ENCODE measurements at places on chromosomes 4 and X. TPM values are rescaled to one million over a fixed set of nuclear protein-coding genes. Genes with fewer than 3 reads are reported as not detected.

DNA sequence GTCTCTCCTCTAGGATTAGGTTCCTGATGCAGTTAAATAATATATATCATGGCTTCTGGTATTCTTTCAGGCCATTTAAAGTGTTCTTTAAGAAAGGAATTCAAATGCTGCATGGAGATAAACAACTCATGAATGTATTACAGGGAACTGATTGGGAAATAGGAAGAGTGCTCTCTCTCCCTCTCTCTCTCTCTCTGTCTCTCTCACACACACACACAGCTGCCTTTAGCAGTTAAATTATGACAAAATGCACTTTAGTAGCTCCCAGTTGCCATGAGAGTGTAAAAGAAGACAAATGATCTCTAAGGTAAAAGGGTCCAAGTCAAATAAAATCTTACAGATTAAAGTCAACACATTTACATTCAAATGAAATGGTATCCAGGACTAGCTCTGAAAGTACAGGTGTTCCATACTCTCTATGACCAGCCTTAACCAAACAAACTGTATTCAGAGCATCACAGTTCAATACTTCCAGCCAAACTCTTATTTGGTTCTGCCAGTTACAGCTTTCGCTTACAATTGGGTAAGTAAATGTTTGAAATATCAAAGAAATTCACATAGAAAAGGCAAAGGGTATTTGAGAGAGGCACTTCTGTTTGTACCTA is 94.7 kb upstream of the CXXC4 start:
- no peak overlapping the region for H3K4me3 ChIP-seq
- DNase-seq, result no peak
- no peak overlapping the region for H3K27ac ChIP-seq

DNA sequence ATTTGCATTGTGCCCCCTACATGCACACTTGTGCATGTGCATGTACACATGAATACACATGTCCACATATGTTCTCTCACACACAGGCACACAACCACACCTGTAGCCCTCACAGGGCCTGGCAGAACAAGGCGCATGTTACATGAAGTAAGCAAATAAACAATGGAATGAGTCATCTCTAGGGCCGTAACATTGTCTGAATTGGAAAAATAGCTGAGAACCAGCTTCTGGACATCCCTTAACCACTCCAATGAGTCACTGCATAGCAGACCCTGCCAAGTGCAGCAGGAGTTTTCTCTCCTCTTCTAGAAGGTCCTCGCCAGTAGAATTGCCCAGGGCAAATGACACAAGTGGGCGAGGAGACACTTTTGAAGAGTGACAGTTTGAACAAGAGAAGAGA is 66.1 kb downstream of the MAGEA10 start:
- no peak overlapping the region for H3K27ac ChIP-seq
- H3K27me3 ChIP-seq, result no peaks in the 10 kb centered on the region
- no peaks in the 10 kb centered on the region for H3K36me3 ChIP-seq

DNA sequence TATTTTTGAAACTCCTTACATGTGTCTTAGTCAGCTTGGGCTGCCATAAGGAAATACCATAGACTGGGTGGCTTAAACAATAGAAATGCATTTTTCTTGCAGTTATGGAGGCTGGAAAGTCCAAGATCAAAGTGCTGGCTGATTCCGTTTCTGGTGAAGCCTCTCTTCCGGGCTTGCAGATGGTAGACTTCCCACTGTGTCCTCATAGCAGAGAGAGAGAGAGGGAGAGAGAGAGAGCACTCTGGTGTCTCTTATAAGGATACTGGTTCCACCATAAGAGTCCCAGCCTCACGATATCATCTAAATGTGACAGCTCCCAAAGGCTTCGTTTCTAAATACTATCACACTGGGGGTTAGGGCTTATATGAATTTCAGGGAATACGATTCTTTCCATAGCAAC is 39.7 kb downstream of the ENPEP start:
- peak overlapping the region; percentile 46 for H3K4me3 ChIP-seq
- peak overlapping the region; percentile 77 for H3K27ac ChIP-seq
- DNase-seq, result no peak
- no peaks in the 10 kb centered on the region for H3K4me1 ChIP-seq

GRCh38 chr4:109051054-109051453 is 251.4 kb downstream of the COL25A1 start:
- H3K4me1 ChIP-seq, result peaks cover 7% of the 10 kb centered on the region
- no peak overlapping the region for H3K27ac ChIP-seq
- no peaks in the 10 kb centered on the region for H3K27me3 ChIP-seq
- DNase-seq, result no peak

DNA sequence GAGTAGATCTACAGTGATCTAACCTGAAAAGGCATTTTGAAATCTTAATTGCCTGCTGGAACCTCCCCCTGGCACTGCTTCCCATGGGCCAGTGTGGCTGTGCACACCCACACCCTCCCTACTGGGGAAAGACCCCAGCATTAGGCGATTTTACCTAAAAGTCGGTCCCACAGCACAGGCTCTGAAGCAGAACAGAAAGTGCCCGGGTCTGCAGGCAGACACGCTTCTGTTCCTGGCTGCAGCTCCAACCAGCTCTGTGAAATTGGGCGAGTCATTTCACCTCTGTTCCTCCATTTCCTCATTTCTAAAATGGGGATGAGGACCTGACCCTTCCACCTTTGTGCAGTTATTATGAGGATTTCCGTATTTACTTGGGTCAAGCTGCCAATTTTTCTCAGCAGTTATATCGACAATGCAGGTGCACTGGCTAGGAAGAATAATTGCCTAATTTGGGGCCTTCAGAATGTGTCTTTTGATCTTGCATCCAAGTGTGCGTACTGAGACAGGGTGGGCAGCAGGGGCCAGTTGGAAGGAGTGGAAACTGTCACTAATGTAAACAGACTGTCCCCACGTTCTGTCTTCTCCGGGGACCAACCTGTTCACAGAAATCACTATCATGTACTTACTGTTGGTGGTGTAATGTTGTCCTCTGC is 7.1 kb downstream of the KLF3 start:
- DNase-seq, result no peak
- no peaks in the 10 kb centered on the region for H3K36me3 ChIP-seq
- H3K27ac ChIP-seq, result peak overlapping the region; percentile 99
- peaks cover 85% of the 10 kb centered on the region for H3K4me1 ChIP-seq
- peak overlapping the region; percentile 14 for H3K4me3 ChIP-seq

Gene C4orf50
- total RNA-seq, result 0.98 TPM

GRCh38 chr4:108240366-108240765 is 71.6 kb upstream of the LEF1 start:
- no peak for DNase-seq
- no peaks in the 10 kb centered on the region for H3K36me3 ChIP-seq
- H3K27ac ChIP-seq, result no peak overlapping the region
- no peaks in the 10 kb centered on the region for H3K27me3 ChIP-seq
- H3K4me1 ChIP-seq, result no peaks in the 10 kb centered on the region

GRCh38 chr4:94746746-94747145 is 11.0 kb upstream of the BMPR1B start:
- no peaks in the 10 kb centered on the region for H3K27me3 ChIP-seq
- no peak overlapping the region for H3K27ac ChIP-seq
- H3K4me3 ChIP-seq, result no peak overlapping the region
- no peak for DNase-seq

- H3K27me3 ChIP-seq, result no peaks in the 10 kb centered on the region
- no peak overlapping the region for H3K4me3 ChIP-seq
- H3K27ac ChIP-seq, result no peak overlapping the region
- H3K36me3 ChIP-seq, result no peaks in the 10 kb centered on the region
- DNase-seq, result no peak
- H3K4me1 ChIP-seq, result no peaks in the 10 kb centered on the region
Measured at GRCh38 chr4:147371661-147372060, 109.2 kb upstream of the EDNRA start.

Gene RNF150
- 36.9 TPM for total RNA-seq

Gene CXXC4
- 1.6 TPM for total RNA-seq

Gene ANKRD50
- 10.5 TPM for total RNA-seq

GRCh38 chr4:1979477-1980196 is 29.1 kb downstream of the NELFA start:
- peak; percentile 52 for DNase-seq
- no peak overlapping the region for H3K27ac ChIP-seq
- no peak overlapping the region for H3K4me3 ChIP-seq
- H3K36me3 ChIP-seq, result peaks cover 87% of the 10 kb centered on the region
- H3K27me3 ChIP-seq, result no peaks in the 10 kb centered on the region
